T-helper 17 cell (primary cell): ENCODE measurements at places on chromosomes 12 and 14. TPM values are rescaled to one million over a fixed set of nuclear protein-coding genes. Genes with fewer than 3 reads are reported as not detected.

GRCh38 chr14:24789378-24789884, 155.4 kb upstream of the GZMB start:
- no peak for DNase-seq

DNA sequence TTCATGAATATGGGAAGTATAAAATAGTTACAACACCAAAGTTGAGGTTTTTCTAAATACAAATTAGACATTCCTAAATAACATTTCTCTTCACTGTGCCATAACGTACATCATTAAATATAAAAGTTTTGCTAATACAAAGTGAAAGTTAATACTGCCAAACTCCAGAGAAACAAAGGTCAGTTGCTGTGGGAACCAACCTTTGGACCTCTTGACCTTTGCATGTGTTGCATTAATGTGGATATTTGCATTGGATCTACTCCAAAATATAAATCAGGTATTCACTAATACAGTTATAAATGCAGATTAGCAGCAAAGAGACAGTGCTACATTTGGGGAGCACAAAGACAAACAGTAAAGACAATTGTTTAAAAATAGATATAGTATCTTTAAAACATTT, 366.0 kb upstream of the USP15 start:
- no peak for DNase-seq

TAS2R42 gene
- total RNA-seq: not detected

DNA sequence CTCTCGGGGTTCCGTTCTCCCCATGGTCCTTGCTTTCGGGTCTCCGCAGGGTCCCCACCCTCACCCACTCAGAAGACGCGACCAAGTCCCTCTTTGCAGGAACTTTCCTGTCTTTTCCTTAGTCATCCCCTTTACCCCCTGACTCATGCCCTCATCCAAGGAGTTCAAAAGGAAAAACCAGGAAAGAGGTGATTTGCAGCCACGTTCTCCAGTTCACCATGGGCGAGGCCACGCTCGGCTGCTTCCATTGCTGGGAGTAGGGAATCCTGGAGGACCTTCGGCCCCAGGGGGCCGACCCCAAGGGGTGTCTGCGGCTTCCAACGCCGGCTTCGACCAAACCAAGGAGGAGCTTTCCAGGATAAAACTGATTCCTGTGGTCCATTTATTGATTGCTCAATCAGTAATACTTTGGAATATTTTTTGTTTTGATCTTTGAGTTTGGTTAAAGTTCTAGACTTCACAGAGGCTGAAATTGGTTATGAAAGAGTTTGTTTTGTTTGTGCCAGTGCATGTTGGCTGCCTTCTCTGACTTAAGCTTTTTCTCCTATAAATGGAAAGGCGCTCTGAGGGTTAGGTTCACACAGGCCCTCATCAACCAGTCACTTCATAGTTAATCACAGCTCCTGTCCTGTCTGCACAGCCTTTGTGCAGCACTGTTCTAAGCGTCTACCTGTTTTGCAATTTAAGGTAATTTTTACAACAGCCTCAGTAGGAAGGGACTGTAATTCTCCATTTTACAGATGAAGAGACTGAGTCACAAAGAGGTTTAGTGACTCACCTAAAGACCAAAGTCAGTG, 827 bp downstream of the ALDH2 start:
- no peak for DNase-seq

OR6C3 gene
- total RNA-seq: not detected

DNA sequence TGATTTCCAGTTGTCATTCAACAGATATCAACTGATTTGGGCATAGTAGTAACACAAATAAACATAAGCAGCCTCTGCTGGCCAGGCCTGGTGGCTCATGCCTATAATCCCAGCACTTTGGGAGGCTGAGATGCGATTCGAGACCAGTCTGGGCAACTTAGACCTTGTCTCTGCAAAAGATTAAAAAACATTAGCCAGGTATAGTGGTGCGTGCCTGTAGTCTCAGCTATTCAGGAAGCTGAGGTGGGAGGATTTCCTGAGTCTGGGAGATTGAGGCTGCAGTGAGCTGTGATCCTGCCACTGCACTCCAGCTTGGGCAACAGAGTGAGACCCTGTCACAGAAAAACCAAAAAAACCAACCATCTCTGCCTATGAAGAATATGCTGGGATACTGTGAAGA, 7.1 kb downstream of the METAP2 start:
- DNase-seq: no peak

- no peak for DNase-seq
Observed at GRCh38 chr12:27592548-27592947, 68.5 kb downstream of the PPFIBP1 start.

PRH1 gene
- total RNA-seq: 29.6 TPM

NOC4L gene
- 21.6 TPM for total RNA-seq
